C1 segment of cervical spinal cord (tissue), 14 donors: ENCODE measurements at places on chromosomes 3 and 15.

GRCh38 chr3:71197841-71198565 is 385.5 kb downstream of the FOXP1 start:
- no peak for DNase-seq

GRCh38 chr15:32053719-32054118 is 23.4 kb downstream of the CHRNA7 start:
- no peak for DNase-seq

DNA sequence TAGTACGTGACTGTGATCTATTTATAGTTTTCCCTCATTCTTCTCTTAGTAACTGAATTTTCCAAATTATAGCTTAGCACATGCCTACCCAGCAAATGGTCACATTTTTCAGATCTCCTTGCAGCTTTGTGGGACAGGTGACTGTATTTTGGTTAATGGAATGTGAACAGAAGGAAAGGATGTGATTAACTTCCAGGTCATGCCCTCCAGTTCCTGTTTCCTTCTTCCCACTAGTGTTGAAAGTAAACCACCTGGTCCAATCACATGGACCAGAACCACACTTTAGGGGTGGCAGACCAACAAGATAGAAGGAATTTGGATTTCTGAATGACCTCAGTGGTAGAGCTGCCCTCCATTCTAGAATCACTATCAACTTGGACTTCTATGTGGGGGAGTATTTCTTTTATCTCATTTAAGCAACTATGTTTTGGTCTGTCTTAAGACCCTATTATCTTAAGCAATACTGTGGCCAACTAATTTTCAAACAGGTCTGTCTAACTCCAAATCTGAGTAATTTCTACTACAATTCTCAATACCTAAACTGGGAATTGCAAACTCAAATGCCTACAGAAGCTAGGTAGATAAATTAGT is 76.0 kb upstream of the TSC22D2 start:
- DNase-seq = no peak

DNA sequence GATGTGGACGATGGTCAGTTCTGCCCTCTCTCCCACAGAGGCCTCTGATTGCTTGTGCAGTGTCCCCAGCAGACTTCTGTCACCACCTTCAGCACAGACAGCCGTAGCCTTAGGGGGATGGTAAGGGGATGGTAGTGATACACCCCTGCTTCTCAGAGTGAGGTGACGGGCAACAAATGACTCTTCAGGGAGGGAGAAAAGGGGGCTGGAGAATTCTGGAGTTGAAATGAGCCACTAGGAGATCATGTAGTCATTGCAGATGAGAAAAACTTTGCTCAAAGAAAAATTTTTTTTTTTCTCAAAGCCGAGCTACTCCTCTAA is 29.6 kb upstream of the TIMP4 start:
- no peak for DNase-seq

DNA sequence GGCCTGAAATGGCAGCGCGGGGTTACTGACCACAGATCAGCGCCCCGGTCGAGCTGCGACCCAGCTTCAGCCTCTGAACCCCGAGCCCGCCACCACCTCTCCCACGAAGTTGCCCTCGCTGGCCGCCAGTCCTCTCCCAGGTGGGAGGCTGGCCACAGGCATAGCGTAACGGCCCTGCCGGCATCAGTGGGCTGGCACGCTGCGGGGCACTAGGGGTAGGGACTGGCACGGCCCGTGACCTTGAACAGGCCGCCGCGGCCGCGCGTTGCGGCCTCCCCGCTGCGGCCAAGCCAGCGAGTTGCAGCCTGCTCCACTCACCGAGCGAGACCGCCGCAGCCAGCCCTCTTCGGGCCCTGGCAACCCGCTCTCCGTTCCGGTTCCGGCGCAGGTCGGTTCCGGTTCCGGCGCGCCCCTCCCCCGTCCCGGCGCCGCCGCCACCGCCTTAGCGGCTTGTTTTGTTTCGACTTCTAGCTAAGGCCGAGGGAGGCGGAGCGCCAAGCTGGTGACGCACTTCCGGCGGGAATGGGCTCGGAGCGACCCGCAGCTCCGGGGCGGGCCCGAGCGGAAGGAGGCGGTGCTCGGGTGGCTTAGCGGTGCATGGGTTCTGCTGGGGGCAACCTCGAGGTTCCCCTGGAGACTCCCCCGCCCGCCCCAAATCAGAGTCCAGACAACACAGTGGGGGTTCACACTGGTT is at the start of gene USP19:
USP19 (minus strand) TSS at position 386 of the 694 bp plus-strand sequence. CDS start 1,678 bp downstream, outside the sequence.
- peak; percentile 93 for DNase-seq

DNA sequence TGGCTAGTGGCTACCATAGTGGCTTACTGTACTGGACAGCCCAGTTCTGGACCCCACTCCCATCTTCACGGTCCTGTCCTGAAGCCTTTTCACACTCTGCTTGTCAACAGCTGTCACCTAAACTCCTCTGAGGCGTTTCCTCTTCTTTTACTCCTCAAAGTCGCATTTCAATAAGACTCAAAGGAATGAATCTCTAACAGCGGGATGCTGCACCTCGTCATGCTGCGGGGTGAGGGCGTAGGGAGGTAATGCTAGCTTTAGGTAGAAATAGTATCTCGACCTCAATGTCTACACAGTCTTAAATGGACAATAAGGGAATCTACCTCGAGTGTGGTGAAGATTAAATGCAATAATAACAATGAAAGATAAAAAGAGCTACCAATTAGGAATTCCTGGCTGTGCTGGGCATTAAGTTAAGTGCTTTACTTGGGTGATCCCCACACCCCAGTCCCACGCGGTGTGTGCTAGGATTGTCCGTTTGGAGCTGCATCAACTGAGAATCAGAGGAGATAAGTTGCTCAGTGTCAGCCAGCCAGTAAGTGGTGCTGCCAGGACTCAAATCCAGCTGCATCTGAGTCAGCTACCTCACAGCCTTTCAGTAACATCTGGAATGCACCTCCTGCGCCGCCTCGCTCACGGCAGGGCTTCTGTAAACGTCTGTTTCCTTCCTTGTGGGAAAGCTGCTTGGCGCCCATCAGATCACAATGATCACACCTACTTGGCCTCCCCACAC is 14.0 kb downstream of the PLA2G4D start:
- no peak for DNase-seq

GRCh38 chr3:12810013-12810780 is 13.7 kb downstream of the CAND2 start:
- peak; percentile 84 for DNase-seq

GRCh38 chr15:92170897-92171296 is 222.8 kb upstream of the ST8SIA2 start:
- DNase-seq = no peak

DNA sequence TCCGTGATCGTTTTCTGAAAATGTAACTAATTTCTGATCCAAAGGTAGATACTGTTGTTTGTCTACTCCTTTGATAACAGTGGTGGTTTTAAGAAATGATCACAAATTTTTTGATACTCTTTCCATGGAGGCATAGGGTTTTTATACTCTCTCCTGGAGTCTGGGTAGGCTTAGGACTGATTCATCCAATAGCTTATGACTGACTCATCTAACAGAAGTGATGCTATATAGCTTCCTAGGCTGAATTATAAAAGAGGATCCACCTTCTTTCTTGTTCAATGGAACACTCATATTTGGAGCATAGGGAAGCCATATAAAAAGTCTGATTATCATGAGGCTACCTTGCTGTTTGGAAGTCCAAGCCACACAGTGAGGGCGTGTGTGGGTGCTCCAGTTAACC is 84.3 kb downstream of the CHST2 start:
- no peak for DNase-seq

- no peak for DNase-seq
Observed at GRCh38 chr15:47484059-47484458, 233.2 kb upstream of the SEMA6D start.

DNA sequence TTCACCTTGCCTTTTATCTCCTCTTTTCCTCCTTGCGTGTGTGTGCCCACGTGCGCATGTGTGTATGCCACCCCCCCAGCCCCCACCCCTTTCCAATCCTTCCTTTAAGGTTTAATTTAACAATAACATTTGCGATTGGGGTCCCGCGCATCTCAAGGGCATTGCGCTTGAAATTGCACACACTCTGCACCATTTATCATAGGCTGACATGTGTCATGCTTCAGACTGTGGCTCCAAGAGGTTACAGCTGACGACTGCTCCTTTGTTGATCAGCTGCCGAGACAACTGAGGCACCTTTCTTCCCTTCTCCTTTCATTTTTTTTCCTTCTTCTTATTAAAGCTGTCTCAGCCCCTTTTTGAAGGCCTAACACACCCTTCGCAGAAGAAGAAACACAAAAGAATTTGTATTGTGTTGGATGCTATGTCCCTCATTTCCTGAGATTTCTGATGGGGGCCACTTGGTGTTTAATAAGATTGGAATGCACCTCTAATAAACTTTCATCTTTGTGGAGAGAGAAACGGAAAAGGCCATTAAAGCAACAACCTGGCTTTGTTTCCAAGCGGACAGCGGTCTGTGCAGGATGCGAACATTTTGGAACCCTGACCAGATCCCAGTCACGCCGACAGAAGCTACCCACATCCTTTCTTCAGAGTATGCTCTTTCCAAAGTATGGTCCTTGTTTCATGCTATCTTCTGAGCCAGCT is 470.1 kb downstream of the MCTP2 start:
- DNase-seq = no peak

DNA sequence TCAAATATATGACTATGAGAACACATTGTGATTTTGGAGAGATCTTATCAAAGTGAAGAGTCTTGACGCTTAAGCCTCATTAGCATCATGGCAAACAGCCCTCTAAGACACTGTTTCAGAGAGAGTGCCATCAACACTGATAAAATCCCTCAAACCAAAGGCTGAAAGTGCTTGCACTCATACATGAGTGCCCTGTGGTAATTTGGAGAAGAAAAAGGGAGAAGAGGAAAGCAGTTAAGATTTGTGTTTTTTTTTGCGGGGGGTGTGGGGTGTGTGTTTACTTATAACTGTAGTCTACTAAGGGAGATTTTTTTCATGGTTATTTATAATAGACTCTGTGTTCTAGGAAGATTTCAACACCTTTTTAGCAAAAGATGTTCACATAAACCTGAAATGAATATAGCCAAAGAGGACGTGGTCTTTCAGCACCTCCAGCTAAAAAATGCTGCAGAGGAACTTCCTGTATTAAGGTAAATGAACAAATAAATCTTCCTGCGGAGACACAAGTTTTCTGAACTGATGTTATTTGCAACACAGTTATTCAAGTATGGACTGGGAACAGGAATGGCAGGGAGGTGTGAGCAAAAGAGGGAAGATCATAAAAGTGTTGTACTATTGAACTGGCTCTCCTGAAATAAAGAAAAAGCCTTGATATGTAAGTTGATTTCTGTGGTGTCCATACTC is 81.9 kb upstream of the TGFBR2 start:
- no peak for DNase-seq

GRCh38 chr3:64008487-64009351 is 14.6 kb downstream of the PSMD6 start:
- DNase-seq = no peak

DNA sequence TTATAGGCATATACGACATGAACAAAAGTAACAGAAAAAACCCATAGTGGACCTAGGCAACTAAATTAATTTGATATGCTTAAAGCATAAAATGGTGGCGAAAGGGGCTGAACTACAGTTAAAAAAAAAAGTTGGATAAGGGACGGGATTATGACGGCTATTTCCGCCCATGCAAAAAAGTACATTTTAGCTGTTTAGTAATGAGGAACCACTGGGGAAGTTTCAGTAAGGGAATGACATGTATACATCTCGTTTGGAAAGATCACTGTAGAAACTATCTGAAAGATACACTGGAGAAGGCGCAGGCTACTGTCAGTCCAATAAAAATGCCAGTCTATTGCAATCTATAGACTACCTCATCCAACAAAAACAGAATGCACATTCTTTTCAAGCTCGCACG is 65.6 kb downstream of the ZNF148 start:
- no peak for DNase-seq

DNA sequence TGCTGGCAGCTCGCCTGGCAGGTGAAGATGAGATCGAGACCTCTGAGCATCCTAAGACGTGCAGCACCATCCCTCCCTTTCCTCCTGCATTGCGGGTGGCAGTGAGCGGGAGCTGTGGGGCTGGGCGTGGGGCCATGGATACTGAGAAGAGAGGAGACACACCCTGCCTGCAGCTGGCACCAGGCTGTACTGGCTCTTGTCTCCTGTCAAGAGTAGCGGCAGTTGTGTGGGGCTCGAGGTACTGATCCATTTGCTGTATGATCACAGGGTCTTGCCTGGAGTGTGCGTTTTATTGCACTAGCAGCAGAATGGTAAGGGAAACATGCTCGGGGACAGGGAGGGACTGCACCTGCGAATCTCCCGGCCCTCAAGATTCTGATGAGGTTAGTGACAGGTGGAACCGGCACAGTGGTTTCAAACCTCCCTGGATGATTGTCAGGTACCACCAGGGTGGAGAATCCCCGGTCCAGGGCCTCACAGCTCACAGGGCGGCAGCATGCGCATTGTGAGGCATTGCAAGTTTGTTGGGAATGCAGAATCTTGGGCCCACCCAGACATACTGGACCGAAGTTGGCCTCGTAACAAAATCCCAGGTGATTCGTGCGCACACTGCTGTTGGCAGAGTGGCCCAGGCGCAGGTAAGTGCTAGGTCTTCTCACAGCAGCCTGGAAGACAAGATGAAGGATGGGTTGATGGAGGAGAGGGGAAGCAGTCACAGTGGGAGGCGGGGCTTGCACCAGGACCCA is 14.1 kb downstream of the SYNM start:
- DNase-seq = no peak

DNA sequence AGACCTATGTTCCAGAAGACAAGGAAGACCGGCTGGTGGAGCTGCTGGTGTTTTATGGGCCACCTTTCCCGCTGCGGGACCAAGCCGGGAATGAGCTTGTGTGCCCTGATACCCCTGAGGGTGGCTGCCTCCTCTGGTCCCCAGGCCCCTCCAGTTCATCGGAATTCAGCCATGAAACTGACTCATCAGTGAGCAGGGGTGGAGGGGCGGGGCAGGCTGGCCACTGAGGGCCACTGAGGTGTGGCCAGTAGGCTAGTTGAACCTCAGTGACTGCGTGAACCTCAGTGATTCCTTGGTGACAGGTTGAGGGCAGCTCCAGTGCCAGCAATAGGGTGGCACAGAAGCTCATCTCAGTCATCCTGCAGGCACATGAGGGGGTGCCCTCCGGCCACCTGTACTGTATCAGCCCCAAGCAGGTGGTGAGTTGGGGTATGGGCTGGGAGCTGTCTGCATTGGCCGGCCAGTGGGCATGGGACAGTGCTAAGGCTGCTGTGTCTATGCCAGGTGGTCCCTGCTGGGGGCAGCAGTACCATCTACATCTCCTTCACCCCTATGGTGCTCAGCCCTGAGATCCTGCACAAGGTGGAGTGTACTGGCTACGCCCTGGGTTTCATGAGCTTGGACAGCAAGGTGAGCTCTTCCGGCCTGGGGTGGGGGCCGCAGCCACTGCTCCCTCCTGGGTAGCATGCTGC is 20.3 kb downstream of the ACAA1 start:
- DNase-seq = no peak
